ENCODE measurements at places on chromosomes 2 and 18.

DNA sequence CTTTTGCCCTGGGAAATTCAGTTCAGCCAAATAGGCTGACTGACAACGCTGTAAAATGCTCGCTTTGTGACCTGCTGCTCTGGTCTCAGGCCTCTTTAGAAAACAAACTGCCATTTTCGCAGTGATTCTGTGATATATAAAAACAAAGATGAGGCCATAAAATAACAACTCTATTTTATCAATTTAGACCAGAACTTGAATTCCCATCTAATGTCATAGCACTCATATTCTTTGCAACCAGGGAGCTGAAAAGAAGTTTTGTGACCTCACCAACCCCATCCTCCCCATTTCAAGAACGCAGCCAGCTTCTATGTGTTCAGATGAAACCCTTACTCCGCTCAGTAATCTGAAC is 40.3 kb downstream of the TCF4 start:
- DNase-seq = no peak

- DNase-seq = no peak
Measured at GRCh38 chr2:12867631-12868287, 151.0 kb downstream of the TRIB2 start.

GRCh38 chr2:20551260-20551944 is 99.5 kb downstream of the HS1BP3 start:
- DNase-seq = no peak

GRCh38 chr2:227534714-227535113 is 62.8 kb downstream of the AGFG1 start:
- no peak for DNase-seq

GRCh38 chr2:54634564-54635511 is 88.6 kb upstream of the EML6 start:
- peak; percentile 33 for DNase-seq

- DNase-seq = no peak
Measured at GRCh38 chr2:106311041-106311370, 116.9 kb upstream of the UXS1 start.

DNA sequence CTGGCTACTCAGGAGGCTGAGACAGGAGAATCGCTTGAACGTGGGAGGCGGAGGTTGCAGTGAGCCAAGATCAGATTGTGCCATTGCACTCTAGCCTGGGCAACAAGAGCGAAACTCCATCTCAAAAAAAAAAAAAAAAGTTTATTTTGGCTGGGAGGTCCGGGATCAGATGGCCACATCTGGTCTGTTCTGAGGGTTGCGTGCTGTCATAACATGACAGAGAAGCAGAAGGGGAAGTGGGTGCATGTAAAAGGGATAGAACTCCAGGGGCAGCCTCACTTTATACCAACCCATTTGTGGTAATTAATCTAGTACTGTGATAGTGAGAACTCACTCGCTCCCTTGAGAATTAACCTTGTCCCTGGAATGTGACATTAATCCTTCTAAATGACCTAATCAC is 101.2 kb downstream of the PTPN4 start:
- DNase-seq = no peak

- DNase-seq = no peak
Measured at GRCh38 chr2:241261628-241262027, 53.8 kb downstream of the HDLBP start.

- no peak for DNase-seq
Measured at GRCh38 chr2:194332799-194333490, 1324.1 kb upstream of the SLC39A10 start.

DNA sequence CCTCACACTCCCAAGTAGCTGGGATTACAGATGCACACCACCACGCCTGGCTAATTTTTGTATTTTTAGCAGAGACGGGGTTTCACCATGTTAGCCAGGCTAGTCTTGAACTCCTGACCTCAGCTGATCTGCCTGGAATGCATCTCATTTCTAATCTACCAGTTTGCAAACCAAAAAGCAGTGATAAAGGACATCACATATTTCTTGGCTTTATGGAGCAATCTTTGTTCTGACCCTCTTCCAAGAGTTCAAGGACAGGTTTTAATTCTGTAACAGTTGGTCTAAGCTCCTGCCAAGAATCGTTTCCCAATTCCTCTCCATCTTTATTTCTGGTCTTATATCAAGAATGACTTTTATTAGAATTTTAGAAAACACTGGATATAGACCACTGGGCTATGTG is 67.7 kb downstream of the SLC40A1 start:
- no peak for DNase-seq

DNA sequence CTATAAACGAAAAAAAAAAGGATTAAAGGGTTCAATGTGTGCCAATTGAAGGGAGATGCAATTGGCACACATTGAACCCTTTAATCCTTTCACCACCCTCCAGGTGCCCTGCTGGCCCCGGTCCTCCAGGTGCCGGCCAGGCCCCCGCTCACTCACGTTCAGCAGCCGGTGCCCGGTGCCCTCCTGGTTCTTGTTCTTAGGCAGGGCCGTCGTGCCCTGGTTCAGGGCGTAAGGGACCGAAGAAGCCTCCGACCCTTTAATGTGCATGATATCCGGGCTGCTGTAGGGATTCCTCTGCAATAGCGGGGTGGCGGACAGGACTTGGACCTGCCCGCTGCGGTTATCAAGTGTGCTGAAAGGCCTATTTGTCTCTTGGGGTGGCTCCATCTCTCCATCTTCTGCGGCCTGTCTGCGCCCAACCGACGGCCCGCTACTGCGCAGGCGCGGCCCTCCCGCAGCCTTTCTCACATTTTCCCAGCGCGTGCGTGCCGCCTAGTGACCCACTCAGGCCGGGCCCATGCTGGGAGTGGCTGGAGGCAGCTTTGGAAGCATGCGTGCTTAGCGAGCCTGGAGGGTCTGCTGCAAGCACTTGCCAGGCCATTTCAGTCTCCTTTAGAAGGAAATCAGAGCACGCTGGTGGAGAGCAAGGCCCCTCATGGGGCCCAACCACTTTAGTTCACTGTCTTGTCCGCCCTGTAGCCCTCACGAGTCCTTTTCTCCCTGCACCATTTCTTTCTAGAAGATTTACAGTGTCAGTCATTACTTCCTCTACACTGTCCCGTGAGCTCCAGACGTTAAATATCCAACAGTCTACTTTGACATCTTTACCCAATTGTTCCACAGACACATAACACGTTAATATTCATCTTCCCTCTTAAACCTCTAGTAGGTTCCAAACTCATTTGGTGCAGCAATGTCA is 24.3 kb downstream of the TMEM237 start:
- no peak for DNase-seq

DNA sequence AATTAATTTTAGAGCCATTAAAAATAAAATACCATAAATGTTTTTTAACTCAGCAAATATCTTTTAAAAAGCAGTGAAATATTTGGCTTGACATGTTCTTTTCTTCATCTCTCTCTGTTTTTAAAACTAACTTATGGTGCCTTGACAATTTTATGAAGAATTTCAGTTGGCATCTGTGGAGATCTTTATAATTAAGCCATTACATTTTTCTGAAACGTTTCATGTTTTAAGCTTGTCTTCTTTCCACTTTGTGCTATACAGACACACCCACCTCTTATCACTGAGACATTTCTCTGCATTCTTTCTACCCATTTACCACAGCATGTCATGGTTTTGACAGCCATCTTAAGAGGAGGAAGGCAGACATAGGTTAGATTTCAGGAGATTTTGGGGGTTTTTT is 915.1 kb upstream of the FSHR start:
- DNase-seq = no peak

GRCh38 chr2:11097038-11097720 is 58.1 kb upstream of the SLC66A3 start:
- no peak for DNase-seq

- DNase-seq = no peak
Measured at GRCh38 chr18:75727456-75727855, 300.0 kb upstream of the SMIM21 start.

- no peak for DNase-seq
Measured at GRCh38 chr2:217934321-217935131, 68.3 kb downstream of the TNS1 start.

DNA sequence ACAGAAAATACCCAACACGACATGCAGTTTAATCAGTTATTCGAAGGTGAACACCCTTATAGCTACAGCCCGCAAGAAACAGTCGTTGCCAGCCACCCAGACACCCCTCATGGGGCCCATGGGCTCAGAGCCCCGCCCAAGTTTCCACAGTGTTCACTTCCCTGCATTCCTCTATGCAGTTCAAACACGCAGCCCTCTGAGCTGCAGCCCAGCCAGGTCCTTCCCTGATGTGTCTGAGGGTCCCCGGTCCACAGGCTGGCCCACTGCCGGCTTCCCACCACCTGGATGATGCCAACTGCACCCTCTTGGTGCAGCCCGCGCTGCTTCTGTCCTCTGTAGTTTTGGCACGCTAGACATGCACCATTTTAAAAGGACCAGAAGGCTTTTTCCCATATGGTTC is 87.4 kb downstream of the ZNF516 start:
- DNase-seq = no peak

- no peak for DNase-seq
Measured at GRCh38 chr18:45940724-45941123, 26.4 kb downstream of the EPG5 start.

DNA sequence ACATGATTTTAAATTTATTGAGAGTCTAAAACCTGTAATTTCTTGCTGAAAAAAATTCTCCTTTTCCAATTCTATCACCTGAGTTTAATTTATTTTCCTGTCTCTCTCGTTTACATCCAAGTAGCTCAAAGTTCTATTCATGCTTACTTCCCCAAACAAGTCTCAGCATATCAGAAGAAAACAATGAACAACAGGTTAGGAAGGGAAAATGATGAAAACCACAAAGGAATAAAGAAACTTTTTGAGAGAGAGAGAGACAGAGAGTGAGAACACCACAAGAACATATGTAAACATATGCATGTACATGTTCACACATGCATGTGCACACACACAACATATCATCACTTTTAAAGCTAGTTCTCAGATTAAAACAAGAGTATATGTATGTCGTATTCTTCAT is 112.1 kb downstream of the STRN start:
- no peak for DNase-seq

GRCh38 chr18:25010623-25011374 is 341.2 kb downstream of the ZNF521 start:
- no peak for DNase-seq

GRCh38 chr2:178933493-178933892 is 116.4 kb downstream of the CCDC141 start:
- no peak for DNase-seq

DNA sequence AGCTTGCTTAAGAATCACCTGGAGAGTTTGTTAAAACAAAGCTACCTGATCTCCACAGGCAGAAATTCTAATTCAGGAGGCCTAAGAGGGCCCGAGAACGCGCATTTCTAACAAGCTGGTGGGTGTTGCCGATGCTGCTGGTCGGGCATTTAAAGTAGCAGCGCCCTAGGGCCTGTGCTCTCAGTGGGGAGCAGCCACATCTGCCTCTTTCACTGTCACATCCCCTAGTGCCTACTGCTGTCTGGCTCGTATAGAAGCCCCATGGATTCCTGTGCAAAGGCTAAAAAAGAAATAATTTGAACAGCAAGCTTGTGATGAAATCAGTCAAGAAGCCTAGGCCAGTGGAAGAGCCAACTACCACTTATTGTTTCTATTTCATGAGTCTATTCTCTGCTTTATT is 126.7 kb upstream of the SMIM21 start:
- DNase-seq = no peak

DNA sequence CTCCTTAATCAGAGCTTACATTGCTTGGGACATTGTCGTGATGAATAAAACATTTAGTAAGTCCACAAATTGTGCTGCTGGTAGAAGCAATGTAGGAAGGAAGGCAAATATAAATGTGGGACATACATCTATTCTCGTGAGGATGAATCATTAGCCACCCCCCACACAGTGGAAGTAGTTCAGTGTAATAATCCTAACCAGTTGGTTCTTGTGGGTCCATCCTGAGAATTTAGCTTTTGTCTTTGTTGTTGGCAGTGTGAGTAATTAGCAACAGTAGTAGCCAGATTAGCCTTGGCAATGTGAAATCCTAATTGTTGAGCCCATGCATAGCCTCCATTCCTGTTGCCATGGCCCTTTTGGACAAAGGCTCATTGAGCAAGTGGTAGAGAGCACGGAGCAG is 532.1 kb downstream of the FBXO15 start:
- DNase-seq = no peak

- no peak for DNase-seq
Measured at GRCh38 chr2:58089081-58089480, 42.5 kb downstream of the VRK2 start.

DNA sequence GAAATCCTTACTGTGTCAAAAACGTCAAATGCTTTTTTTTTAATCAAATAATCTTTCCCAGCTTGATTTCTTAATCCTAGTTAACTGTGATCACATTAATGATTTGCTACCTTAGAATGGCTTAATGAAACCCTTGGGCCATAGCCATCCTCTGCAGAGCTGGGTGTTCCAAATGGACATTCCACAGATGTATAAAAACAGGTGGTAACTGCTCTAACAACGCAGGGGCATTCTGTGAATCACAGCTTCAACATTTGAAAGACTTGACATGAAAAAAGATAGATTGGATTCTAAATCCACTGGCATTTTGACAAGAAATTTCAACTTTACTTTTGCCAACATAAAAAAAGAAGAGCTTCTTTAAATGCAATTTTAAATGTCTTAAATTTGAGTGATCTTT is 69.8 kb upstream of the RASGRP3 start:
- DNase-seq = no peak
